Stimulated activated CD8-positive, alpha-beta memory T cell treated with anti-CD3 and anti-CD28 coated beads, Interleukin-4, amount 100 ng/mL, for 48 hours (primary cell): ENCODE measurements at places on chromosomes 12 and 14.

- no peak for DNase-seq
Measured at GRCh38 chr12:132033627-132034026, 83.9 kb downstream of the EP400 start.

DNA sequence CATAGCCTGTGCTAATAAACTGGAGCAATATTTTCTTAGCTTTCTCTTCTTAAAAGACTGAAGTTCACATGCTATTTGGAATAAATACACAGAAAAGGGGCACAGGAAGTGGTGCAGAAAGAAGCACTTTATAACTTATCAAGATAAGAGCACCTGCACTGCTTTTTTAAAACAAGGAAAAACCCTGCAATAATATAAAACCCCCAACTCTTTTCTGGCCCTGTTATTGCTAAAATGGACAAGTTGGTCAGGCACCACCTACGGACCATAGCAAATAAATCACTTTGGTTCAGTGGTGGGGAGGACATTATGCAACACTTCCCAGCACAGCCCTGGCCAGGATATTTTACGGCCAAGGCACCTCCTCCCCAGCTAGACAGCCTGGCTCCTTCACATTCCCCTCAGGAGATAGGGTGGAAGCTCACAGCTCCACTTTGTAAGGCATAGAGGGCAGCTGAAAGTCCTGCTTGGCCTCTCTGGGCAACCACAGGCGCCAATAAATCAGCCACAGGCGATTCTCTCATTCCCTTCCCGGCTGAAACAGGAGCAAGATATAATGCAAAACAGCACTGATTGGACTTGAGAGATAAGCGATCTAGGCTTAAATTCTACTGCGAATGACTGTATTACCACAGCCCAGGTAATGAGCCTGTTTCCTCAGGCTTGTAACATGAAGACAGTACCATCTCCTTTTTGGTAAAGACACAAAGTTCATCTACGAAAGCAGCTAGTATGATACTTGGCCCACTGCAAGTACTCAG, 2.0 kb downstream of the ZBTB25 start:
- DNase-seq: peak; percentile 33

DNA sequence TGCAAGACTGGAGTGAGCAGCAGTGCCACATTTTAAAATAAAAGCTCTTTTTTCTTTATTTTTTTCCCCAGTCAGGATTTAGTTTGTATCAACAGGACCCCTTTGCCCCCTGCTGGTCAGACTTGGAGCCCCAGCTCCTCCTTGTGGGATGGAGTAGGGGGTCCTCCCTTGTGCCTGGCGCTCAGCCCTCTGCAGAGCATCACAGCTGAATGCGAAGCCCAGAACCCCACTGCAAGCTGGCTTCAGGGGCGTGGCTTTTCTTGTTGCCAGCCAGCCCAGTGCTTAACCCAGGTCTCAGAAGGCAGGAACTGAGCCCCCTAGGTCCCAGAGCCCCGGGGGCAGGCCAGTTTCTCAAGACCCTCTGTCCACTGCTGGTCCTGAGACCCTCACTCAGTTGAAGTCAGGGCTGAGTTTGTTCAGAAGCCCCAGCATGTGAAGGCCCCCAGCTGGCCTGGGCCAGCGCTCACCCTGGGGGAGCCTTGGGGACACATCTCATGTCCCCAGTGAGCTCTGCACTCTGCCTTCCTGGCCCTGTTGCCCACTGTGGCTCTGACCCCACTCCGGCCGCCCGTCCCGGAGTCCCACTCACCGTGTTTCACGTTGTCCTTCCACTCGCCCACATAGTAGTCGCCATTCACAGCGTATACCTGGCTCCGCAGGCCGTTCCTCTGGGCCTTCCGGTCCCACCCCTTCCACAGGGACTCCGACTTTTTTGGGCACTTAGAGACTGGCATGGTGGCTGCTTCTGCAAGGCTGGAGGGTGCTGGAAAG, 519 bp downstream of the MORN3 start:
- DNase-seq: peak; percentile 74

GRCh38 chr12:29380536-29381523, at the start of gene ERGIC2:
TSS of gene ERGIC2 (minus strand) at chr12:29381172. CDS start at chr12:29371633, 9,539 bp downstream.
- DNase-seq: peak; percentile 87

DNA sequence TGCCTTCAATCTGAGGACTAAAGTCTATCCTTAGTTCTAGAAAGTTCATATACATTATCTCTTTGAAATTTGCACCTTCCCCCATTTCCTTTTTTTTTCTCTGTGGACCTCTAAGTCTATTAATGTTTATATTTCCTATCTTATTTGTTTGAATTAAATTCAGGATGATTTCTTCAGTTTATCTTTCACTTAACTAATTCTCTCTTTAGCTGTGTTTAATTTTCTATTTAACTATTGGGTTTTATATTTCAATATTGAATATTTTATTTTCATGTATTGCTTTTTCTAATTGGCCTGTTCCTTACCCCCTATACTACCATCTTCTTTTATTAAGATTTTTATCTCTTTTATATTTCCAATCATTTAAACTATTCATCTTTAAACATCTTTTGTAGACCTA, 9.5 kb downstream of the PLEKHG3 start:
- DNase-seq: no peak

DNA sequence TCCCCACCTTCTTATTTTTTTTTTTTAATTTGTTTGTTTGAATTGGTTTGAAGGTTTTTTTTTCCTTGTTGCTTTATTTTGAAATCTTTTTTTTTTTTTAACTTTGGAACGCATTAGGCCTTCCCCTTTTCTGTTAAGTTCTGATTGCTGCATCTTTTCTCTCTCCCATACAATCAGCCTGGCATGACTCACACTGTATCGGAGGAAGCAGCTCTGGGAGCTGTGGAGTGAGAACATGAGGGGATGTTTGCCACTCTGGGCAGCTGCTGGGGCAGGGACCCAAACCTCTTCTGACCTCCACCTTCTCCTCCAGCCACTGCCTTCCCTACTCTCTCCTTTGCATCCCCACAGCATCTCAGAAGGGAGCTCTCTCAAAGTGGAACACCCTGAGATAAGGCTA, 160.3 kb upstream of the FKBP4 start:
- no peak for DNase-seq

- DNase-seq: no peak
Measured at GRCh38 chr12:127570793-127571360, 696.1 kb upstream of the TMEM132C start.

- no peak for DNase-seq
Measured at GRCh38 chr14:68162887-68163286, 343.3 kb downstream of the RAD51B start.

- DNase-seq: no peak
Measured at GRCh38 chr14:33938131-33938949, 12.5 kb downstream of the EGLN3 start.

DNA sequence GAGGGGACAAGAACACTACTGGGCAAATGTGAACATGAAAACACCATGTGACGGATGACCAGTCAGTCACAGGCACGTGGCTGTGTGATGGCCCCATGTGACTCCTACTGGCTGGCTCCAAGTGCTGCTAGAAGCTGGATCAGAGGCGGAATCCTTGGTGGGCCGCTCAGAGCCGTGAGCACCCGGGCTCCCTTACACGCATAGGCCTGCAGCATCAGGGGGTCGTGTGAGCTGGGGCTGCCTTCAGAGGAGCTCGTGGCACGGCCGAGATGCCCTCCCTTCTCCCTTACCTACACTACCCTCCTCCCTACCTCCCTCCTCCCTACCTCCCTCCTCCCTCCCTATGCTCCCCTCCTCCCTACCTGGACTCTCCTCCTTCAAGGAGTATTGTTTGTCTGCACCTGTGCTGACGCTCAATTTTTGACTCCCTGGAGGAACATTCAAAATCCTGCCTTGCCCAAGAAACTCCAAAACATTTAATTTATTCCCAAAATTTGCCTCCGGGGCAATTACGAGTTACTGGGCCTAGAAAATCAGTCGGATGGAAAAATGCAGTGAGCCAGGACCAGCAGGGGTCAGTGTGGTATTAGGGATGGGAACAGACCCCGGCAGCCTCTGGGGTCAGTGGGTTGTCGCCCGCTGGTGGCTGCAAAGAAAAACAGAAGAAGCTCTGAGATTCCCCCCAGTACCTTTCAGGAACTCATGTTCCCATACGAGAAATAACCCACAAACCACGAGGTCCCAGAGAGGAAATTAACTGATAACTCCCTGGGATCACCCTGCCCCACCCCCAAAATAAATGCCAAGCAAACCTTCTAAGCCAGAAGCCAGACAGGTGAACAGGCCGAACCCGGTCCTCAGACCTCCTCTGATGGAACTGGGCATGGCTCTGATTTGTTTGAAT, 61.3 kb downstream of the C14orf132 start:
- peak; percentile 79 for DNase-seq

DNA sequence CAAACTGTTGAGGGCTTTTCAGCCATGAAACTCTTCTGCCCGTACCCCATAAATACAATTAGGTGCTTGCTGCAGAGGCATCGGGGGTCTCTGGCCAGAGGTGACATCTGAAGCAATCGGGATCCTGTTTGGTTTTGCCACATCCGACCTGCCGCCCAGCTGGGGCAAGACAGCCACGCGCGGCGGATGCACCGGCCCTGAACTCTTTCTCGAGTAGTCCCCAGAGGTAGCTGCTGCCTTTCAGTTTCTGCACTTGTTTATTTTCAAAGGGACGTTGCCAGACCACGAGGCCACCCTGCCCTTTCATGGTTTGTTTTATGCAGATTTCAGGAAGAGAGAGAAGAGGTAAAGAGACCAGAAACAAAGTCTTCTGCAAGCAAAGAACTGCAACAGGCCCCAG, 10.6 kb upstream of the MLXIP start:
- DNase-seq: peak; percentile 56

- no peak for DNase-seq
Measured at GRCh38 chr14:104075530-104076151, 9.9 kb upstream of the ASPG start.

DNA sequence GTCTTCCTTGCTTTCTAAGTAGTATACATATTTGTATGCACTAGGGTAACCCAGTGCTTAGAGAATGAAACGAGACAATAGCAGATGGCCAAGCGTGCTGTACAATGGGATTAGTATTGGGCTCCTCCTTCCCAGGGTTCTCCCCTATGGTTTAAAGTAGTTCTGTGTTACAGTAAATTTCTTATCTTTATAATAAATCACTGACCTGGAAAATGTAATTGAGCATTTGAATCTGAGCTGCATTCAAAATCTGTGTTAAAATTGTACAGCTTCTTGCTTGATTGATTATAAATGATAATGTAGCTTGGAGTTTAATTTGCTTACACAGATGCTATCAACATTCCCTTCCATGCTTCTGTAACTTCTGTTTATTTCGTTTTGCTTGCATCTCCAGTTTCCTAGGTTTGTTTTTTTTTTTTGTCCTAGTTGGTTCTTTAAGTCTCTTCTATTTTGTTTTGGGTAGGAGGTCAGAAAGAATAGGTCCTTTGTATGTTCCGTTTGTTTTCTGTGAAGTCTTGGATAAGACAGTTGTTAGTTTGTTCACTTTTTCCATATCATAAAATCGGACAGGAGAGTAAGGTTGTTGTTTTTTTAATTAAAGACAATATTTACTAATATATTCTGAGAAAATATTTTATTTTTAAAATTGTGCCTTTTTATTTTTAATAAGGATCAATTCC, 171.2 kb downstream of the ERC1 start:
- no peak for DNase-seq

DNA sequence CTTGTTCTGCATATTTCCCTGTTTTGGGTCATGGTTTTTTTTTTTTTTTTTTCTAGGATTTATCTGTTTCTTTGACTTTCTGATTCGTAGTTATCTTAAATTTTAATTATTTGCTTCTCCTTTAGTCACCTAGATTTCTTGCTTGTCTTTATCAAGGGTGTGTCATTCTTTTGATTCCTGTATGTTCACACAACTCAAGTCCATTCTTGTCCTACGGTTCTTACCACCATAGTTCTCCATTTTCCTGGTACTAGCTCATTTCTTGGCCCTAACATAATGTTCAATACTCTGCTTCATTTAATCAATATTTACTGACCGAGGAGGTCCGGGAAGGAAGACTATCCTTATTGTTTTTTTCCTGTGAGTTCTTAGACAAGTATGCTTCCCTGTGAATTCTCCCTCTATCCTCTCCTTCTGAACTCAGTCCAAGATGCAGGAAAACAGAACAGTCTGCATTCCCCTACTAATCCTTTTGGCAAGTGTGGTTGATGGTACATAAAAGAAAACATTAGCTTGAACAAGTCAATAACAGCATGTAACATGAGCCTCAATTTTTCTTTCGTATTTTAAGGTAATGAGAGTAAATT, 1346.4 kb upstream of the SEL1L start:
- DNase-seq: no peak

DNA sequence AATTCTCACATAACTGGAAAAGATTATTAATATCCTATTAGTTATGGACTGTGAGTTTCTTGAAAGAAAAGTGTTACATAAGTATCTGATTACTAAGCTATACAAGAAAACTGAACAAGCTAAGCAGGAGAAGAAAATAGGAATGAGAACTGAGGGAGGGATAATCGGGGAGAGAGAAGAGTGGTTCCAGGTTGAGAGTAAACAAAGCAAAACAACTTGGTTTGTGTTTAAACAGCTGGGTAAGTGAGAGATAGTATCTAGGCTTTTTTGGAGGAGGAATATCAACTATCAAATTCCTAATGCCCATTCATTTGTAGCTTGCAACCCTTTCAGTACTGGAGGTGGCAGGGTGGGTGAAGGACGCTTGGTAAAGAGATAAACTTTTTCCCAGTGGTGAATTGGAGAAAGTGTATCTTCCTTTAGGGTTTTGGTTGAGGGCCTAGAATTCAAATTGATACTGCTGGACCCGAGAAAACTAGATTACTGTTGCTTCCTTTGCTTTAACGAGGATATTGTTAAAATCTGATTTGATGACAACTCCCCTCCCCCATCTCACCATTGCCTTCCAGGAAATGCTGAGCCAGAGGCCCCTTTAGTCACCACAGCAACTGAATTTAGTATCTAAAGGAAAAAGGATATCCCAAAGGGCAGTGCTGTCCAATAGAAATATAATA, 2.0 kb upstream of the SLC2A3 start:
- peak; percentile 64 for DNase-seq

DNA sequence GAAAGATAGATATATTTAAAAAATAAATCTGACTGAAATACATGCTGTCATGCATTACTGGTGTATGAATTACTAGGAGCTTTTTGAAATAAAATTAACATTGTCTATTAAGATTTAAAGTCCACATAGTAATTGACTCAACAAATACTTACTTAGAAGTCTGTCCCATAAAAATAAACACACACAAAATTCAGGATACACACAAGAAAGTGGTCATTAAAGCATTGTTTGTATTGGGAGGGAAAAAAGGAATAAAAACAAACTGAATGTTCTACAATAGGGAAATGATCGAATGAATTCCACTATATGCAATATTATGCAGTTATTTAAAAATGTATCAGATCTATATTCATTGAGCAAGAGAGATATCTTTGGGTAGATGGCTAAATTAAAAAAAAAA, 118.9 kb downstream of the SLC38A1 start:
- no peak for DNase-seq

GRCh38 chr14:92310776-92311375, 12.1 kb upstream of the SLC24A4 start:
- no peak for DNase-seq
